ENCODE measurements at places on chromosomes 7 and 10.

- no peak for DNase-seq
Observed at GRCh38 chr10:75403939-75404814, 2.6 kb upstream of the ZNF503 start.

DNA sequence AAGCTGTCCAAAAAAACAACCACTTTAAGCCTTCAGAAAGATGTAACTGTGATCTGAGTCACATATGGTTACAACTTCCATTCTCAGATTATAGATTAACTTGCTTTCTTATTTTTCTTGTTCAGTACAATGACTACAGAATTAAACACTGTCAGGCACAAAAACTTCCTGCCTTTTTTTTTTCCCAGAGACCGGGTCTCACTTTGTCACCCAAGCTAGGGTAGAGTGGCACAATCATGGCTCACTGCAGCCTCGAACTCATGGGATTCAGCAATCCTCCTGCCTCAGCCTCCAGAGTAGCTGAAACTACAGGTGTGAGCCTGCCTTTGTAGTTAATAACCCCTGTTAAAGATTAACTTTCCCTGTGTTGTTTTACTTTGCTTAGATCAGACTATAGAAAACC, 163.2 kb downstream of the AVL9 start:
- no peak for DNase-seq

DNA sequence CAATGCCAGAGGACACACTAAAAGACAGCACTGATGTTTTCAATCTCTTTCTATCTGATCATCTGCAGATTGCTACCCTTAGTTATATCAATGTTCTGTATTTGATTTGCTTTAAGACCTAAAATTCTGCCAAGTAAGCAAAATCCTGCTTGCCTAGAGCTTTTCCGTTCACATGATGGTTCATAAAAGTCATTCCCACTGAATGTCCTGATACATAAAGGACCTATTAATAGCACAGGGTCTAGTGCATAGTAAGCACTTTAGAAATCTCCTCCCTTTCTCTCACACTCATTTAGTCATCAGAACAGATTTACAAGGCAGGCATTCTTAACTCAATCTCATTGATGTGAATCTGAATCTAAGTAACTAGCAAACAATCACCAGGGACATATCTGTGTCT, 68.8 kb downstream of the PCGF5 start:
- no peak for DNase-seq

GRCh38 chr10:71396711-71397295, at the start of gene CDH23:
Gene CDH23 (plus strand): TSS chr10:71396920. CDS start chr10:71439832, 42,912 bp downstream.
- DNase-seq: no peak

DNA sequence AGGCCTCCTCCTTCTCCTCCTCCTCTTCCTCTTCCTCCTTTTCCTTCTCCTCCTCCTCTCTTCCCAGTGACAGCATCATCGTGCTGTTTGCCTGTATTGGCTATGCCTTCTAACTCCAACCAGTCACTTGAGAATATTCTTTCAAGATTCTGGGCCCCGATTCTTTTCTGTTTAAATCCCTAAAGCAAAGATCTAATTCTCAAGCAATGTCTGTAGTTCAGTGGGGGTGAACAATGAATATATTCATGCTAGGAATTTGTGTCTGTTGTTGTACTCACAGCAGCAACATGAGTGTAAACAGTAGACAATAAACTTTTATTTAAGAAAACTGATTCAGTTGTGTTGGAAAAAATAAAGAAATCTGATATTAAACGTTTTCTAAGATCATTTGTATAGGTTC, 30.7 kb downstream of the NUDT5 start:
- DNase-seq: no peak

Data from activated CD4-positive, alpha-beta T cell treated with anti-CD3 and anti-CD28 coated beads for 24 hours (primary cell).